ENCODE measurements at places on chromosomes 5 and 9.

DNA sequence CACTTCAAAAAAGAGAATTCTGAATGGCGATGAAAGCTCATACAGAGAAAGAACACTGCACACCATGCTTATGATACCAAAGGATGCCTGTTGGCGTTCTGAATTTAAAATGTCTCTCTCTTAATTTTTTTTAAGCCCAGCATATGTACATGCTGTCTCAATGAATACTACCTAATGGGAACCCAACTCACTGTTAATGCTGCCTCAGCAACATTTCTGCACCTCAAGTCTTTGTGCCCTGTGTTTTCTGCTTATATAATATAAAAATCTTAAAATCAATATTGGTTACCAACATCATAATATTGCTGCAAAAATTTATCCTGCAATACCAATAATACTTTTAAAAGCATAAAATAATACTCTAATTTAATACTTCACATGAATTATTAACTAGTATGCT lies 44.1 kb upstream of the POU5F2 start:
- DNase-seq: no peak

GRCh38 chr9:1434052-1434767 lies 384.1 kb downstream of the DMRT2 start:
- no peak for DNase-seq

GRCh38 chr9:91948597-91949391 lies 1.2 kb downstream of the ROR2 start:
- no peak for DNase-seq

DNA sequence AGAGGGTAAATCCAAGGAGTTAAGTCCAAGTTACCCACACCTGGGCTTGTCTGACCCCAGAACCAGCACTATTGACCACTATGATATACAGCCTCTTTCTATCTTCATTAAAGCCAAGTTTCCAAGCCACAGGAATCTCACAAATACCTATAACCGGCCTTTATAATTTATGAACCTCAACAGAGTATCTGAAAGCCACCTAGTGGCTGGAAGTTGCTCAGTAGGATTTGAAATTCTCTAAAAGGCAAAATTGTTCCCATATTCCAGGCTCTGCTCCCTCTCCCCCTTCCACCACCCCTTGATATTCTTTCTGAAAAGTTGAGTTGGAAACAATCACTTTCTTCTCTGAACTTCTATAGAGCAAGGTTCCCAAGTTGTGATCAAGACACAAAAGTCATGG lies 106.4 kb upstream of the GPR151 start:
- DNase-seq: no peak

- no peak for DNase-seq
Measured at GRCh38 chr5:139681466-139681865, 33.3 kb downstream of the CXXC5 start.

- DNase-seq: no peak
Measured at GRCh38 chr9:74304598-74304997, 192.5 kb upstream of the RORB start.

DNA sequence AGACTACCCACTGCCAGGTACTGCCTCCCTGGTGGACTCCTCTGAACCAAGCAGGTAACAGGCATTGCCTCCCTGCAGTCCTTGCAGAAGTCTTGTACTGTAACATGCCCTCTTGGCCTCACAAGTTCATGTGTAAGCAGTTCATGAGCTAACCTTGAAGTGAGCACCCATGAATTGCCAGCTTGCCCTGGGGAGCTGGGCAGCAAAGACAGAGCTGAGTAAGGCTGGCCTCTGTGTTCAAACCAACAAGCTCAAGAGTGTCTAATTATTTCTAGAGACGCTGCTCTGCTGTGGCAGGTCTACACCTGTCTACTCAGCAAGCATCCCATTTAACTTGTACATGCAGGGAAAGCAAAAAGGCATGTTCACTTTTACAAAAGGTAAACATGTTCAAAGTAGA lies 113.5 kb downstream of the FEM1C start:
- DNase-seq: no peak

- peak; percentile 6 for DNase-seq
Measured at GRCh38 chr5:118791926-118792734, 196.2 kb downstream of the DTWD2 start.
